ENCODE measurements at places on chromosomes 16 and 17. TPM values are rescaled to one million over a fixed set of nuclear protein-coding genes. Genes with fewer than 3 reads are reported as not detected.

DNA sequence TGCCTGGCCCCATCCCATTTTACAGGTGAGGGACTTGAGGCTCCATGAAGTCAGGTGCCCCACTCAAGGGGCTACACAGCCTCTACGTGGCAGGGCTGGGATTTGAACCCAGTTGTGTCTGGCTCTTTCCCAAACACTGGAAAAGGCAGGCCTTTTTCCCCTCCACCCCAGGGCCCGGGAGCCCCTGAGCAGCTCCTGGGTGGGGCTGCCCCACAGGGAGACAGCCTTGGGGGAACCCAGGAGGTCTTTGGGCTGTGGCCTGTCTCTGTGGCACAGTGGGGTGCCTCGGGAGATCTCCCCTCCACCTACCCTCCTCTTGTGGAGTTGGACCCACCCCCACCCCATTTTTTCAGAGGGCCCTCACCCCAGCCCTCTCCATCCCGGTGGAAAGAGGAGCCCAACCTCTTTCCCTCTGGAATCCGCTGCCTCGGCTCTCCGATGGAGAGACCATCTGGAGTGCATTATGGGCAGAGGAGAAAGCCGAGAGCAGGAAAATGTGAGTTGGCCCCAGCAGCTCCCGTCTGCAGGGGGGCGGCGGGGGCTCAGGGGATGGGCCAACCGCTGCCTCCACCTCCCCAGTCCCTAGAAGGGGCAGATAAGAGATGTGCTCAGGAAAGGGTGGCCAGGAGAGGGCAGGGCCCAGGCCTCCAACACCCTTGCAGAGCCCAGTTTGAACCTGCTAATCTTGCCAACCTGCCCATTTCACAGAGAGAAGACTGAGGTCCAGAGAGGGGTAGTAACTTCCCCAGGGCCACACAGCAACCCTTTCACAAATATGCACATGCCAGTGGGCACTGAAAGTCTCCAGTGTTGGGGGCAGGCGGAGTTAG lies 15.4 kb upstream of the TMEM92 start:
- DNase-seq, result no peak

DNA sequence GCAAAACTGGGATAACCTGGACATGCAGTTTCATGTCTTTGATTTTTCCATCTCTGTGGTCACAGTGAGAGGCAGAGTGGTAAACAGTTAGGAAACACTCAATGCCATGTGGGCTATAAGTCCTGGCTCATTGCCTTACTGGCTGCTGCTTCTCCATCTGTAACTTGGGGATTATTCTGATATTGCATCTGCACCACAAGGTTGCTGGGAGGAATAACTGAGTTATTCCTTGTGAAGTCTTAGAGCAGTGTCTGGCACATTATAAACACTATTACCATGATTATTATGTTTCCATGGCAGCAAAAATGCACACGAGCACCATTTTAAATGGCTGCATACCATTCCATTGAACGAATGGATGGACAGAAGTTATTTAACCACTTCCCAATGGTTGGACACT lies 111.7 kb upstream of the CDH5 start:
- peak; percentile 70 for DNase-seq

- DNase-seq, result peak; percentile 55
Measured at GRCh38 chr17:78923660-78924453, 1.3 kb downstream of the TIMP2 start.

DNA sequence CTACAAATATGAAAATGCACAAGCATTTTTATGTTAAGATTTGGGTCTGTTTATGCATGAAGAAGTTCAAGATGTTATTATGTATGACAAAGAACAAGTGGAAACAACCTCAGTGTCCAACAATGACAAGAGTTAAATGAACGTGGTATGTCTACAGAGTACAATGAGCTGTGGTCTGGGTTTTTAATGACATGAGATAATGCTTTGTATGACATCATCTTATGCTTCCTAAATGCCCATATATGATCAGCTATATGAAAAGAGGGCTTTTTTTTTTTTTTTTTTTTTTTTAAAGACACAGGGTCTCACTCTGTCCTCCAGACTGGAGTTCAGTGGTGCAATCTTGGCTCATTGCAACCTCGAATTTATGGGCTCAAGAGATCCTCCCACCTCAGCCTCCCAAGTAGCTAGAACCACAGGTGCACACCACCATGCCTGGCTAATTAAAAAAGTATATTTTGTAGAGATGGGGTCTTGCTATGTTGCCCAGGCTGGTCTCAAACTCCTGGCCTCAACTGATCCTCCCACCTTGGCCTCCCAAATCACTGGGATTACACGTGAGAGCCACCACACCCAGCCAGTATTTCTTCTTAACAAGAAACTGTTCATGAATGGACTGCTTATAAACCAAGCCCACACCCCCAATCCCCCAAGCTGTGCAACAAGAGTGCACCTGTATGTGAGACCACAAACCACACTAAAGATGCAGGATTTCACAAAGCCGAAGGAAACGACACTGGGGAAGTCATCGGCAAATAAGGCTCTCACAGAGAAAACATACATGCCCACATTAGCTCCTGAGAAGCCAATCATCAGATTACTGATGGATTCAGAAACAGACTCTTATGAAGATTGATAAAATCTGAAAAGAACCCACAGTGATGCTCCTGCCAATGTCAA lies 114.5 kb downstream of the CPPED1 start:
- no peak for DNase-seq

DNA sequence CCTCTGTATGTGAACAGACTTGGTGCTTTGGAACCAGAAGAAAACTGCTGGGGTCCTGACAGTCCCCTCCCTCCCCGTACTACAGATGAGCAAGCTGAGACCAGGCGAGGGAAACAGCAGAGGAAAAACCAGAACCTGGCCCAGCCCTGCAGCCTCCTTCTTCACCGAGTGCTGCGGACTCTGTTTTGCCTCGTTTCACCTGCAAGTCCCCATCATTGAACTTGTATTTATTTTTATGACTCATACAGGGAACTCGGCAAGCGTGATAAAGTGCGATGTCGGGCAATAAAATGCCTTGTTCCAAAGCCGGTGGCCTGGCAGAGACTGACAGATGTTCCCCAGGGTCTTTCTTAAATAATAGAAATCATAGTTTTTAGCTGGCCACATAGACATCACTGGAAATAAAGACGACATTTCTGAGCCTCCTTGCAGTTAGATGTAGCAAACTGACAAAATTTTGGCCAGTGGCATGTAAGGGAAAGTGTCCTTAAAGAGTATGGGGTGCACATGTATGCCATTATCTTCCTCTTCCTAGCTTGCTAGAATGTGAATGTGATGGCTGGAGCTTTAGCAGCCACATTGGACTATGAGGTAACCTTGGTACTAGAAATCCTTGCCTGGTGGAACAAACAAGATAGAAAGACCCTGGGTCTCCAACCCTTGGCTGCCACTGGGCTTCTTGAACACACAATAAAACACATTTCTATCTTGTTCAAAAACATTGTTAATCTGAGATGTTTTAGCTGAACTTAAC lies 128.6 kb downstream of the IRF8 start:
- no peak for DNase-seq

- DNase-seq, result no peak
Measured at GRCh38 chr16:59684911-59685310, 950.8 kb upstream of the GOT2 start.

- peak; percentile 59 for DNase-seq
Measured at GRCh38 chr16:35391328-35391727, 1931.9 kb downstream of the TP53TG3F start.

DNA sequence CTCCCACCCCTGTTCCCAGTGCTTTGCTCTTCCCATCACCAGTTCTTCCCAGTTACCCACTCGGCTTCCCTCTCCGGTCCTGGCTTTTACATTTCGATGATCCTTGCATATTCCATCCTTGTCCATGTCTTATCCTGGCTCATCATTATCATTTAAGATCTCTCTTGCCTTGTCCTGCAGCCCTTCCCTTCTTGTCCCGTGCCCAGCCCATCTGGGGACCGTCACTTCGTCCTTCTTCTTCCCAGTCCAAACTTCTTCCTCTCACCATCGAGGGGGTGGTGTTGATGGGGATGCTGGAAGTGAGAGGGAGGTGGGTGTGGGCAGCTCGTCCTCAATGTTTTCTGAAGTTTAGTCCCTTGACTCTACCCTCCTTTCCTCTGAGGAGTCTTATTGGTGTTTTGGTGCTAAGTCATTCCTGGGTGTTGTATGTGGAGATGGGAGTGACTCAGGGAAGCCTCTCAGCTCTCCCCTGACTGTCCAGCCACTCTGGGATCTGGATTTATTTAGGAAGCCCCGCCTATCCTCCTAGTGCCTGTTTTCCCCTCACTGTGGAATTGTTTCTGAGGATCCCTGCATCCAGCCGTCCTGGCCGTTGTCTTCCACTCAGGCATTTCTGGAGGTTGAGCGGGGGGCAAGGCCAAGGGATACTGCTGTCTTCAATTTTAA lies 975 bp downstream of the SNX29 start:
- peak; percentile 26 for DNase-seq

DNA sequence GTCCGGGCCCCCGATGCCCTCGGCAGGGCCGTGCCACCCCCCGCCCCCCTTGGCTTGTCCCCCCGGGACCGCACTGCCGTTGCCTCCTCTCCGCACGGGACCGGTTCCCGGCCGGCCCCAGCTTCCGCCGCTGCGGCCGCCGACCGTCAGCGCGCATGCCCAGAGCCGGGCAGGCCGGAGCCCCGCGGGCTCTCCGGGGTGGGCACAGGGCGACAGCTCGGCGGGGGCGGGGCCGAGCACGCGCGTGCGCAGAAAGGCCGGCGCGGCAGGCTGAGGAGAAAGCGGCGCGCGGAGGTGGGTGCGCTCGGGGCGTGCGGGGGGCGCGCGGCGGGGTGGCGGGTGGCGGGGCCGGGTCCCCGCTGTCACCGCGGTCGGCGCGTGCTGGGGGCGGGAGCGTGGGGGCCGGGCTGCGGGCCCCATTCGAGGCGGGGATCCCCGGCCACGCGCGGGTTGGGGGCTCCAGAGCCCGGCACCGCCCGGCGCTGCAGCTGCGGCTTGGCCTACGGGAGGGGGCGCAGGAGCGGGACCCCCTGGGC lies at the start of gene TBC1D24:
TSS of gene TBC1D24 (plus strand) at position 251 of the 536 bp plus-strand sequence. CDS start 21,022 bp downstream, outside the sequence.
- DNase-seq, result peak; percentile 72

GRCh38 chr17:46928467-46929261 lies 5.7 kb downstream of the GOSR2 start:
- DNase-seq, result no peak

DNA sequence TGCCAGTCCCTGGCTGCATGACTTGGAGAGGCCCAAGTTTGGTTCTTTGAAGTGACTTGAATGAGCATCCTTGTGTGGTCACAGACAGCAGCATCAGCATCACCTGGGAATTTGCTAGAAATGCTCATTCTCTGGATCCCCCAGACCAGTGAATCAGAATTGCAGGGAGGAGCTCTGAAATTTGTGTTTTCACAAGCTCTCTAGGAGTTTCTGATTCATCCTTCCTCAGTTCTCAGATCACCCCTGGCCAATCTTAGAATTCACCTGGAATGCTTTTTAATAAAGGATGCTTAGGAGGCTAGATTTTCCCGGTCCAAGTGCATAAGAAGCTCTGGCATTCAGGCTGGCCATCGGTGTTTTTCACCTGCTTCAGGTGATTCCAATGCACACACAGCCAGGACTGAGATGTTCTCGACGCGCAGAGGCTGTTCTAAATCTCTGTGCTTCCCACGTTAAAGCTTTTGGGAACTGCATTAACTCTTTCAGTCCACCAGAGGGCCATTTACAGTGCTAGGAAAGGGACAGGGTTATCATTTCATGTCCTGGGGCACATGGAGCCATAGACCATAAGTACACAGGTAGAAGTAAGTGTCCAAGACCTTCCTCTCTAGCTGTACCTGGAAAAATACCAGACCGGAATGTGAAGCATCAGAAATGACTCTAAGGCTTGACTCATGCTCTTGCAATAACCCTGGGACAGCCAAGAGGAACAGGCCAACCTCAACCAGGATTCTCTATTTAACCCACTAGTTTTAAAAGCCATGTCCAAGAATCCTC lies 85.7 kb upstream of the XYLT1 start:
- peak; percentile 40 for DNase-seq

DNA sequence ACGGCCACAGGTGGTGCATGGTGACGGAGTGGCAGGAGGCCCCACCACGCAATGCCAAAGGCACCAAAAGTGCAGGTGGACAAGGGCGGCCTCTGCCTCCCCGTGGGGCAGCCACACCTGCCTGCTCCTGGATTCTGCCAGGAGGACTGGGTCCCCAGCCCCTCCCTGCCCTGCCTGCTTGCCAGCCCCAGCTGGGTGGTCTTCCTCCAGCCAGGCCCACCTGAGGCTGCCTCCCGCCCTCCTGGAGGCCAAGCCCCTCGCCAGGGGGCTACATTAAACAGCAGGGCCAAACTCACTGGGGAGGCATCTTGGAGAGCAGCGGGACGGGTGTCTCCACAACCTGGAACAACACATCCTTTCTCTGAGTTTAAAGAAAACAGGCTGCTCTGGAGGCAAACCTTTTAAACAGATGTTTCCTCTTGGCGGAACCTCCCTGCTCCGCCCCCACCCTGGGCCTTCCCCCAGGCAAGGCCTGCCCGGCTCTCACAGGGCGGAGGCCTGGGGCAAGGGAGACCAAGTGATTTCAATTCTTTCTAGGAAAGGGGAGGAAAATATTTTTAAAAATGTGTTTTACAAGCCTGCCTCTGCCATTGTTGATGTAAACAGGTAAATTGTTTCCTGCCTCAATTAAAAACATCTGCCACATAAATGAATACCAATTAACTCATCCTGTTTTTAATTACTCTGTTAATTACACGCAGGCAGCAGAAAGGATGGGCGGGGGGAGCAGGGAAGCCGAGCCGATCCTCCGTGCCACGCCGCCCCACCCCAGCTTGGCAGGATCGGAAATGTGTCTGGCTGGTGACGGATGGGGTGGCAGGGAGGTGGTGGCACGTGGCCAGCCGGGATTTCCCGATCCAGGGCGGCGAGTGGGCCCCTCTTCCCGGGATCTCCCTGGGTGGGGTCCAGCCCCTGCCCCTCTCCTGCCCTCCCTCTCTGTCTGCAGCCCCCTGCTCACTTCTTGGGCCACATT lies 54.4 kb upstream of the PABPN1L start:
- peak; percentile 56 for DNase-seq

DNA sequence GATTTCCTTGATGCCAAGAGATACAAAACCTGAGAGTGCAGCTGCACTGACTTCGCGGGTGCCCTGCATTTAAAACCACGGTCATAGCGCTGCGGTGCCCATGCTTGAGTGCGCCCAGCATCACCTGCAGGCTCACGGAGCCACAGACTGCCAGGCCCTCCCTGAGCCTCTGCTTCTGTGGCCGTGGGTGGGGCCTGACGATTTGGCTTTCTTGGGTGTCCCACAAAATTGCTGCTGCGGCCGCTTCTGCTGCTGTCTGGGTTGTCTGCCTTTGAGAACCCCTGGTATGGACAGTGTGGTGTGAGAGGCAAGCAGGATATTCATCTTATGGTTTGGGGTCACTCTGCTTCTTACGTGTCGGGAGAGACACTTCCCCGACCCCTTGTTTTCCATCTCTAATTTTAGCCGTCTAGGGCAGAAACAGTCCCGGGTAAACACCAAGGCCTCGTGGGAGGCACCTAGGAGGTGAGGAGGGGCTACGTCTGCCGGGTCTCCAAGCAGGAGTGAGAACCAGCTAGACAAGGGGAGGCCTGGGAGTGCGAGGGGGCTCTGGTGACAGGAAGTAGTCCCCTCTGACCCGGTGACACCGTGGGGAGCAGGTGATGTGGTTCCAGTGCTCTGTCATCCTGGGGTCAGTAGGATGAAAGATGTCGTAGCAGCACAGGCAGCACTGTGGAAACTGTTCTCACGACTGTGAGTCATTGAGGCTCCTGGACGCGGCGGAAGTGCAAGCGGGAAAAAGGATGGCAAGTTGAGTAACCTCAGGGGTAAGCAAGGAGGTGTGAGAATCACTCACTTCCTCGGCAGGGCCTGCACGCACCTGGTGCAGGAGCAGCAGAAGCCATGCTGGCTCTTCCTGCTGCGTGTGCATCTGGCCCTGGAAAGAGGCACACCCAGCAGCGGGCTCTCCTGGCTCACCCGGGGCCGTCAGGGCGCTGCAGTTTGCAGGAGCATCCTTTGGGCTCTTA lies 176.3 kb downstream of the RPTOR start:
- peak; percentile 79 for DNase-seq

The KCNAB3 gene
- not detected for total RNA-seq
